ENCODE measurements at places on chromosomes 12 and 14. TPM values are rescaled to one million over a fixed set of nuclear protein-coding genes. Genes with fewer than 3 reads are reported as not detected.
A peak's percentile ranks its signal among the peaks of the same experiment; 100 is the strongest.

GRCh38 chr12:6573001-6573400, 4.9 kb upstream of the NOP2 start:
- no peak for DNase-seq

DNA sequence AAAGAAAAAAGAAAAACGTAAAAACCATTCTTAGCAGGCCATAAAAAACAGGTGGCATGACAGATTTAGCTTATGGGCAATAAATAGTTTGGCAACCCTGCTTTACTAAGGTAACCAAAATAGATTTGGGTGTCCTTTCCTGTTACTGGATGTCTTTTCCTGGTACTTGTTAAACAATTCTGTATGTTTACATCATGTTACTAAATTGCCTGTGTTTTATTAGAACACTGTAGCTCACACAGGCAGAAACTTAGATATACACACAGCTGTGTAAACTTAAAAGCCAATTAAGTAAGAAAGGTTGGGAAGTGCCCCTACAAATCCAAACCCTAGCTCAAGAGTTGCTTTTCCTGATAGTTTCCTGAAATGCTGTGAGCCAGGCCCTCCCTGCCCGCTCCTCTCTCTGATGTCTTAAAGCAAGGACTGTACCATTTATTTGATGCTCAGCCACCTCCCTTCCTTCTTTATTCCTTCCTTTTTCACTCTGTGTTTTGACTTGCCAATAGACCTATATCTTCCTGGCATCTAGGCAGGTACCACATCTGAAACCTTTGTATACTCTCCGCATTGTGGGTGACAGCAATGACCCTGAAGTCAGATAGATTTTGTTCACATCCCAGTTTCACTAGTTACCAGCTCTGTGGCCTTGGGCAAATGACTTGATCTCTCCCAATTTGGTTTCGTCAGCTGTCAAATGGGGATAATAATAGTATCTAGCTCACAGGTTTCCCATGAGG, 3.7 kb upstream of the CAMKK2 start:
- DNase-seq = no peak

- no peak for DNase-seq
These were observed 11.3 kb downstream of the SCARB1 start for GRCh38 chr12:124852329-124852831.

GRCh38 chr14:101973356-101973755, 9.0 kb downstream of the DYNC1H1 start:
- DNase-seq = no peak

Gene MFAP5
- 116 TPM for total RNA-seq

Gene SLCO1C1
- 4.7 TPM for total RNA-seq

GRCh38 chr12:102479099-102479885, 1.1 kb downstream of the IGF1 start:
- peak; percentile 35 for DNase-seq

DNA sequence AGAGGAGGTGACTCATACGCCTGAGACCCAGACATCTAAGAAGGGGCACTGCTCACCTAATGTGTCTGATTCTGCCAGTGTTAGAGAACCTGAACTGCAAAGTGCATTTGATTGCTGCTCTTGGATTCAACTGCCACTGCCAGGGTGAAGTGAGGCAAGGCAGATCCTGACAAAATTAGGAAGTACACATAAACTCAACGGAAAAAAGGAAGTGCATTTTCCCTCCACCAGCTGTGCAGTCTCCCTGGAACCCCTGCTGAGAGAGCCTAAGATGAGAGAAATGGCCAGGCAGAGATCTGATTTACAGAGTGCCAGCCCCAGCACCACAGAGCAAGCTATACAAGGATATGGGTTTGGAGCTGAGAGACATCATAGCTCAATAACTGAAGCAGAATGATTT, 215.3 kb downstream of the SEC23A start:
- DNase-seq = no peak

- no peak for DNase-seq
These were observed 9.1 kb upstream of the SERPINA1 start for GRCh38 chr14:94397289-94398181.

Gene CD69
- total RNA-seq = 7.0 TPM

Gene TMBIM6
- 1,019 TPM for total RNA-seq

Gene CPNE6
- not detected for total RNA-seq

DNA sequence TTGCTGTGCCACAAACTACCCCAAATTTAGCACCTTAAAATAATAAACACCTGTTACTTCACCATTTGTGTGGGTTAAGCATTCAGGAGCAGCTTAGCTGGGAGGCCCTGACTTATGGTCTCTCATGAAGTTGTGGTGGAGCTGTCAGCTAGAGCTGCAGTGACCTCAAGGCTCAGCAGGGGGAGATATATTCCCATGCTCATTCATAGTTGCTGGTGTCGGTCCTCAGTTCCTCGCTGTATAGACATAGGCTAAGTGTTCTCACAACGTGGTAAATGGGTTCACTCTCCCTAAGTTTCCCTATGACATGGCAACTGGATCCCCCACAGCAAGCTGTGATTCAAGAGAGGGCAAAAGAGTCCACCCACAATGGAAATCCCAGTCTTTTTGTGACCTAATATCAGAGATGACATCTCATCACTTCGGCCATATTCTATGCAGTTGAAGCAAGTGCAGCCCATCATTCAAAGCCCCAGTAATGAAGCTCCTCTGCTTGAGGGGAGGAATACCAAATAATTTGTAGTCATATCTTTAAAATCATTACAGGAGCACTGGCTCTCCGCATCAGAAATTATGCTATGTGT, 41.1 kb downstream of the PRB3 start:
- DNase-seq = peak; percentile 22

DNA sequence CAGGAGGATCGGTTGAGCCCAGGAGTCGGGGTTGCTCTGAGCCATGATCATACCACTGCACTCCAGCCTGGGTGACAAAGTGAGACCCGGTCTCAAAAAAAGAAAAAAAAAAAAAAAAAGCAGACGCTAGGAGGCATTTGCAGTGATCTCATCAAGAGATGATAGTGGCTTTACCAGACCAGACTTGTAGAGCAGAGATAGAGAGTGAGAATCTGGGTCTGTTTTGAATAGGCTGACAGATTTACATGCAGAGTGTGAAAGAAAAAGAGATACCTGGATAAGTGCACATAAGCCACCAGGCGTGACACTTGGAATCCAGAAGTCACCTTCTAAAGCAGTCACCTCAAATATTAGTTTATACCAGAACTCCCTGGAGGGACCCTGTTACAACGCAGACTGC, 21.1 kb upstream of the FLRT2 start:
- no peak for DNase-seq

- DNase-seq = no peak
These were observed 17.7 kb upstream of the C1S start for GRCh38 chr12:7042842-7043241.

- DNase-seq = no peak
These were observed 42.2 kb upstream of the LDHB start for GRCh38 chr12:21699851-21700250.

All from thyroid gland (tissue), 4 donors.